Esophagus muscularis mucosa (tissue), 4 donors: ENCODE measurements at places on chromosomes 3 and 15. TPM values are rescaled to one million over a fixed set of nuclear protein-coding genes. Genes with fewer than 3 reads are reported as not detected.

Gene PRSS50
- total RNA-seq: 0.42 TPM

Gene SLC6A1
- total RNA-seq: 0.78 TPM

Gene HYKK
- total RNA-seq: 7.5 TPM

Gene EEFSEC
- total RNA-seq: 15.8 TPM

DNA sequence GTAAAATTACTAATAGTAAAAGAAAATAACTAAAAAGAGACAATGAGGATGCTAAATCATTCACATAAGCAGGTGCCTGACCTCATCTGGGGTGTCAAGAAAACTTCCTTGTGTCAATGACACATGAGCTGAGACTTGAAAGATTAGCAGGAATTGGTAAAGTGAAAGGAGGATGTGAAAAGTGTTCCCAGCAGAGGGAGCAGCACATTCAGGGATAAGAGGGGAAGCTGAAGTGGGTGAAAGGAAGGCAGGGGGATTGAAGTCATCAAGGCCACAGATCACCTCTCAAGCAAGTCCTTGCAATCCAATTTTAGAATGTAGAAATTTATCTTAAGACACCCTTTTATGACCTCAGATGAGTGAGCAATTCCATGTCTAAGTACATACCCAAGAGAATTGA, 60.2 kb upstream of the ACP3 start:
- DNase-seq: no peak

- DNase-seq: no peak
Observed at GRCh38 chr15:69871511-69872134, 226.1 kb downstream of the TLE3 start.

GRCh38 chr15:70358011-70358819, 260.5 kb upstream of the TLE3 start:
- DNase-seq: peak; percentile 77

DNA sequence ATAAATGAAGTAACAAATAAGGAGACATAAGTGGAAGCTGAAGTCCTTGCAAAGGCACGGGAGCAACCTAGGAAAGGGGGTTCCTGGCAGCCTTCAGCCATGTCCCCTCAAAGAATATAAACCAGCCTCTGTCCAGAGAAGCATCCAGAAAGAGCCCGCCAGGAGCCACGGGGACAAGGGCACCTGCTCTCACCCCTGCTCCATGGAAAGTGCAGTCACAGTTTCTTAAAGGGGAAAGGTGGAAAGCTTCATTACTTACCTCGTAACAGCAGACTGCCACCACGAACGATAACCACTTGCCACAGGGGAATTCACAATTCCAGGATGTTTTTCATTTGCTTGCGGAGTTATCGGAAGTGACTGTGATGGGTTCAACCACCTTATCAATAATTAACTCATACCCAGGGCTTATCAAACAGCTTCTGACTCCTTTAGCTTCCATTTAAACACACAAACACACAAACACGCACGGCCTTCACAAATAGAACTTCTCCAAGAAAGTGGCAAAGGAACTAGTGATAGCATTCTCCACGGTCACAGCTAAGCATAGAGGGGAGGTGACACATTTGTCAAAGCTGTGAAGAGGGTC, 134.2 kb upstream of the IGF1R start:
- peak; percentile 86 for DNase-seq

GRCh38 chr15:25736461-25736860, 126.7 kb downstream of the ATP10A start:
- DNase-seq: no peak
